ENCODE measurements at places on chromosomes 6 and 20.

DNA sequence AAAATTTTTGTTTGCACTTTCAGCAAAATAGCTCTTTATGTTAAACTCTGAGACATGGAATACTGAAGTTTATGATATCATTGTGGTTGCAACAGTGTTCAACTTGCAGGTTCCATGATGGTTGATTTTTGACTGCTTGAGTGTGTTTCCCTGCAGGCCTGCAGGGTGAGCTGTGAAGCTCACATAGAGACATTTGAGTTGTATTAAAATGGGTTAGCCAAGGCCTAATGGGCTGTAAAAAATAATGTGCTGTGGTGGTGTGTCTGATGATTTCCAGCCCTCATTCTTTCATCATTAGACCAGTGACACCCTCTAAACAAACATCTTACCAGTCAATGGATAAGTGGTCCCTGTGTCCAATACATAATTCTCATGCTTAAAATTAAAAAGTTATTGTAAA lies 321.4 kb downstream of the FARS2 start:
- no peak for DNase-seq

GRCh38 chr20:51678026-51678697 lies 90.0 kb downstream of the ATP9A start:
- DNase-seq = no peak

DNA sequence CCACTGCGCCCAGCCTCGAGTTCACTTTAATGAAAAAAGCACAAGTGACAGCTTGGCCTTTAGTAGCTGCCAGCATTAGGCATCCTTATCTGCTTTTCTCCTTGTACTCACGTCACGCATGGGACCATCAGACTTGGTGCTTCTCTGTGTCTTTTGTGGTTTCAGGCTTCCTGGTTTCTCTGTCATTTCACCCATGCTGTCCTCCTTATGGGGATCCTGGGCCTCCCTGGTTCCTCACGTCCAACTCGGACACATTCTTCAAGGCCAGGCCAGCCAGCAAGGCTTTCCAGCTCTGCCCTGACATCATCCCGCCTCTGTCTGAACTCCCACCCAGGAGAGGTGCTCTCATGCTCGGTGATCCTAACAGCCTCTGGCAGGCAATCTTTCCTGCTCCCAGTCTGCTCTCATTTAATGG lies 83.2 kb downstream of the TIAM2 start:
- DNase-seq = no peak

GRCh38 chr20:21175433-21175832 lies 49.6 kb downstream of the KIZ start:
- DNase-seq = no peak

GRCh38 chr6:169709293-169709692 lies 7.4 kb downstream of the C6orf120 start:
- no peak for DNase-seq

DNA sequence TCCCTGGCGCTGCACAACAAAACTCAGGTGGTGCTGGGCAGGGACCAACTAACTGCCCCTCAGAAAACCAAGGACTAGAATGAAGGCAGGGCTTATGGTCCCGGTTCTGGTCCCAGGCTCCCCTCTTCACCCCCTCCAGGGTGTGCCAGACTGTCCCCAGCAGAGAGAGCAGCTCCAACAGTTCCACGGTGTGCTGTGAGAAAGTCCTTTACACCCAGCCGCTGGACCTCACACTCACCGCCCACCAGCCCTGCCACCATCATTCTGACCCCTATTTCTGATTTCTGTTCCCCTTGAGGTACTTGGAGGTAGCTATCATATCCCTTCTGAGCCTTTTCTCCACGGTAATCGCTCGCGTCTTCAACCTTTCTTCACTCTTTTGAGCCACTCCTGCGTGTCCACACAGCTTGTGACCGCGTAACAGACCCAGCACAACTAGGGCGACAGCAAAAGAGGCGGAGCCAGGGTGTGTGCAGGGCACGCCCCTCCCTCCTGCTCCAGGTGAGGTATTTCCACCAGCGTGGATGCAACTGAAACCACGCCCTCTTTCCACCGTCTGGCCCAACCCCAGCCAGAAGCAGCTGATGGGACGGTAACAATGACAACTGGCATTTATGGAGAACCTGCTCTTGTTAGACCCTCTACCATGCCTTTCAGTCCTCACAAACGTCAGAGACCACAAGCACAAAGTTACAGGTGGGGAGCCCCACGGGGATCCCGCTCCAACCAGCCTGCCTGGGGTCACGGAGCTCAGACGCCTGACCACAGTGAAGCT lies 2.3 kb downstream of the PXDC1 start:
- no peak for DNase-seq

GRCh38 chr6:3669916-3670315 lies 81.6 kb downstream of the PXDC1 start:
- DNase-seq = no peak

DNA sequence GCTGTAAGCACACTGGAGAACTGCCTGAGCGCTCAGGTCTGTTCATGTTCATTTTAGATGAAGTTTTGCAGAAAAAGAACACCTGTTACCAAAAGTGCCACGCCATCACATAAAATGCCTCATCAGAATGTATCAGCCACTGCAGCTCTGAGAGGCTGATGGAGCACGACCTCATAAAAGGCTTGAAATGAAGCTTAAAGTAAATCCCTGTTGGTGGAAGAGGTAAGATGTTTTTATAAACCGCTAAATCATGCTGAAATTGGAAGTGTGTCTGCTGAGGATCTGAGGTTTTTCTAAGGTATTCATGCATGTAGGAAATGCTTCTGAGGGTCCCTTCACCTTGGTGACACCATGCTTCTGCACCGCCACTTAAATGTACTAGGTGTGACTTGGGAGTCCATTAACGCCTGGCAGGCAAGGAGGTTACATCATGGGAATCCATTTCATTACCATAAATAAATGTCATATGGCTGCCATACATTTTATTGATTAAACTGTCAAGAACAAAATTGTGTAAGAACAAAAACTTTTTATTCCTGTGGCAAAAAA lies 363.1 kb upstream of the AGPAT4 start:
- no peak for DNase-seq

- no peak for DNase-seq
Measured at GRCh38 chr6:61989616-61990015, 296.4 kb downstream of the KHDRBS2 start.

- DNase-seq = no peak
Measured at GRCh38 chr6:53579338-53579737, 34.4 kb upstream of the GCLC start.

GRCh38 chr6:163010145-163010544 lies 282.4 kb downstream of the PACRG start:
- no peak for DNase-seq

DNA sequence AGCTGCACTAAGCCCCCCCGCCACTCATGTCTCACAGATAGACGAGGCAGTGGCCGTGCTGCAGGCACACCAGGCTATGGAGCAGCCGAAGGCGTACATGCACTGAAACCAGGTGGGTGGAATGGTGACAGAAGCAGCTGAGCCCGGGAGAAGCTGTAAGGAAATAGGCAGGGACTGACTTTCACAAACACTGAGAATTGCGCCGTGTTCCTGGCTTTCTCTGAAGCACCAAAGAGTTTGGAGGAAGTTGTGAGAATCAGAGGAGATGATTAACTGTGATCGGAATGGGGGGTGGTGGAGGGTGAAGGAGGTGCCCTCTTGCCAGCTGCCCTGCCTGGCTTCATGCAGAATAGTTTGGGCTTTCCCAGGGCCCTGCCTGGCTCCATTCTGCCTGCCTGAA lies 21.6 kb downstream of the TOMM34 start:
- DNase-seq = no peak

- DNase-seq = no peak
Measured at GRCh38 chr20:64130876-64131275, 23.5 kb upstream of the NPBWR2 start.

DNA sequence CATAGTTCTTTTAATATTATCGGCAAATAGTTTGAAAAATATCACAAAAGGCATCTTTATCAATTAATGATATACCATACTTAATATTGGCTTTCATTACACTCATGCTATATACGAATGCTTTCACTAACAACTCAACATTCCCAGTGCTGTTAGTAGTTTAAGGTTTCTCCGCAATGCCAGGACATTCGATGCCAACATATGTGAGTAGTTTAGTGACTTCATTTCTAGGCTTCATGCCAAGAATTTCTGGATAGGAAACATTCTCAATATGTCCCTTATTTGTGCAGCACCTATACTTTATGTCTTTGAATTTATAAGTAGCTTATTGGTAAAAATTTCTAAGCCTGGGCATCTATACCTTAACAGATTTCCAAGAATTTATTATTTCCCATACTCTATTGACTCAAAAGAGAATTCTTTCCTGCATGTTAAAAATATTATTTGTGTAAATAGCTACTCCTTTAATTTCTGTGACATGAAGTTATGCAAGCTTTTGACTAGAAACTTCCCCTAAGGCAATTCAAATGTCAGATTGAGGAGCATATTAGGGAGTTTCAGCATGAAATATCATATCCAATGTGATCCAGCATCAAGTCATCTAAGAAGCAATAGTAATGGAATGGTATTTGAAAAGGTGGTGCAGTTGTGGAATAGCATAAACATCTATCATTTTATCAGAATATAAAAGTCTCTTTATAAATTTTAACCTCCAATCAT lies 236.0 kb upstream of the STXBP5 start:
- DNase-seq = no peak

GRCh38 chr20:37533154-37533715 lies 5.6 kb upstream of the BLCAP start:
- no peak for DNase-seq

GRCh38 chr20:21323640-21324039 lies 20.5 kb downstream of the XRN2 start:
- no peak for DNase-seq

DNA sequence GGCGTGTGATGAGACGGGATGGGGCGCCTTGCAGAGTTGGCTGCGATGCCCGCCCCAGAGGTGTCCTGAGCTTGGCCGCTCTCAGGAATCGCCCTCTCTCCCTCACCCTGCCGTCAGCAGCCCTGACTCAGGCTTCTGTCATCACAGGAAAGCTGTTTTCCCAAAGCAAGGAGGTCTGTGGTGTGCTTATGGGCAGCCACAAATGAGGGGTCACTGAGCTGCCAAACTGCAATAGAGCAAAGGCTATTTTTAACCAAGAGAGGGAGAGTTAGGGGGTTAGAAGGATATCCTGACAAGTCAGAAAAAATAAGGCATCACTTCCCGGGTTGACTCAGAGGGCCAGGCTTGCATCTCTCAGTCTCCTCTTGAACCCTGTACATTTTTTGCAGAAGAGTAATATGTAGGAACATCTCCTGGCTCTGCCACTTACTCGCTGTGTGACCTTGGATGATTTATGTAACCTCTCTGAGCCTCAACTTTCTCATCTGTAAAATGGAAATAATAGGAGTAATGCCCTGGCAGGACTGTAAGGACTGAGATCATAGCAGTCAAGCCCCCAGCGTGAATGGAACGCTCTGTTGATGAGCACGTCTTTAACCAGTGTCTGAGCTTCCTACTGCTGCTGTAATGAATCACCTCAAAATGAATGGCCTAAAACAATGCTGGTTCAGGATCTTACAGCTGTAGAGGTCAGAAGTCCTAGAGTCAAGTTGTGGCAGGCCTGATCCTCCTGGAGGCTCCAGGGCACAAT lies 181.9 kb downstream of the NFATC2 start:
- DNase-seq = no peak

DNA sequence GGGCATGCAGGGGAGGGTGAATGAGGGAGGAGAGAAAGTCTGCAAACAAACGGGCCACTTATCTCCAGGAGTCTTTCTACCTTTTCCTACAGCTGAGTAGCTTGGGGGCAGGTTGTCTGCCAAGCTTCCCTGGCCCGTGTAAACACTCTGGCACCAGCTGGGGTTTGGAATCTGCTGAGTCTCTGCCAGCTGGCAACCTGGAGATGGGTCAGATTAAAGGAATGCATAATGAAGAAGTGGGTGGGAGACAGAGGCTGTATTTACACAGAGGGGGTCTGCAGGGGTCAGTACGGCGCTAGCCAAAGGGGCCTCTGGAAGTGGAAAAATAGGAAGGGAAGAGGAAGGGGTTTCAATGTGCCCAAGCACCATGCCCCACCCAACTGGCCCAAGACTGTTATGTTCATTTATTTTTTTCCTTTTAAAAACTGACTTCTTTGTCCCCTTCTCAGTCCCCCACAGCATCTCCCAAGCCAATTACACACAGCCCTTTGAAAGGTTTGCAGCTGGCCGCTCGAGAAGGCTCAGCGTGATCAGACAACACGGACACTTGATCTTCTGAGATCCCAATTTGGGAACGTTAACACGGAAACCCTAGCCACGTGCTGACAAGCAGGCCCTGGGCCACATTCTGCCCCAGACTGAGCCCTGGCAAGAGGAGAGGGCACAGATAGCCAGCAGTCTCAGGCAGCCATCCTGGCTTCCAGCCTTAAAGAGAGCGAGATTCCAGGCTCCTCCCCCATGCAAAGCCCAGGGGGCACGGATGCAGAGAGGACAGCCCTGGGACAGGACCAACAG lies 25.2 kb downstream of the TRAM2 start:
- no peak for DNase-seq

- DNase-seq = no peak
Measured at GRCh38 chr20:64035933-64036345, at the start of gene C20orf204. C20orf204 (plus strand) TSS chr20:64036182; CDS start chr20:64036324, 142 bp downstream.

- DNase-seq = no peak
Measured at GRCh38 chr6:137917551-137918325, 50.7 kb downstream of the TNFAIP3 start.

DNA sequence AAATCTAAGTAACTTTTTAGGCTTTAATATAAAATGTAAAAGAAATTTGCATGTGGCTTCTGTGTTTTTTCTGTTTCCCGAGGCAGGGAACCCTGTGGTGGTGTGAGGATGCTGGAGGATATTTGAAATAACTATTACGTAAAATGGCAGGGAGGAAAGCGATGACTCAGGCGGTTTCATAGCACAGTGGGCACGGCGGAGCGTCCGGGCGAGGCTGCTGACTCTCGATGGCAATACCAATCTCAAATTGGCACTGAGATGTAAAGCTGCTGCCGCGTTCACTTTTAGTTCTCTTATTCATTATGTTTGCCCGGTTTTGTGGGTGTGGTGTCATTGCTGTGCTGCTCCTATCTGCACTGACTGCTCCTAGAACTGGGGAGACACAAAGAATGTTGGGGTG lies 254.3 kb downstream of the THBS2 start:
- no peak for DNase-seq

DNA sequence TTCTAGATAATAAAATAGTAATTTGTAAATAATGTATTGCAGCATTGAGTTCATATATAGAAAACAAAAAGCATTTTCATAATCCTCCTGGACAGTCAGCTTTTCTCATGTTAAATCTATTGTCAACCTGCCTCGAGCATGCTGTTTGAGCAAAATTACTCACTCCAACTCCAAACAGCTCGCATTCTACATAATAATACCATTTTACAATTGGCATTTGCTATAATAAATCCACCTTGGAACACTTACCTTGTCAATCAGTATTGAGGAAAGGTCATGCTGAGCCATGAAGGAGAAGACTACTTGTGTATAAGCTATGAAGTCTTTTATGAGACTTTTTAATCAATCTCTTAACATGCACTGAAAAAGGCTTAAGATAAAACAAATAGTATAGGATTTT lies 682.6 kb downstream of the CBLN4 start:
- no peak for DNase-seq

All from stimulated activated CD4-positive, alpha-beta T cell treated with anti-CD3 and anti-CD28 coated beads, TNF-alpha, amount 100 ng/mL, for 4 hours (primary cell).